Activated CD4-positive, alpha-beta T cell treated with anti-CD3 and anti-CD28 coated beads, Interleukin-2, Interleukin-6, amounts not matched to agents 100 ng/mL and 50 ng/mL, durations not matched to agents 16 hours and 8 hours (primary cell): ENCODE measurements at places on chromosomes 3 and 15.

DNA sequence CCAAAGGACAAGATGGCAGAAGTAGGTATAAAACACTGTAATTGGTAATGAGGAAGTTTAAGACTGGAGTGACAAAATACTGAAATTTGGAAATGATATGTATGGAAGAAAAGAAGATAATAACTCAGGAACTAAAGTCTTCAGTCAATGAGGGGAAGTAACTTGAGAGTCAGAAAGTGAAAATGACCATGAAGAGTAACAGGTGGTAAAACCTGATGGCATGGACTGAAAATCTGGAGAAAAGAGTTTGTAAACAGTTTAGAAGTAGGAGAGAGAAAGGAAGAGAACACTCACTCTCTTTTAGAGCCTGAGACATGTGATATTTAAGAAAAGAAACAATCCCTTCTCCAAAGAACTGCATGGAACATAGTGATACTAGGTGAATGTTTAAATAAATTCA, 387.9 kb downstream of the PYDC2 start:
- DNase-seq = no peak

DNA sequence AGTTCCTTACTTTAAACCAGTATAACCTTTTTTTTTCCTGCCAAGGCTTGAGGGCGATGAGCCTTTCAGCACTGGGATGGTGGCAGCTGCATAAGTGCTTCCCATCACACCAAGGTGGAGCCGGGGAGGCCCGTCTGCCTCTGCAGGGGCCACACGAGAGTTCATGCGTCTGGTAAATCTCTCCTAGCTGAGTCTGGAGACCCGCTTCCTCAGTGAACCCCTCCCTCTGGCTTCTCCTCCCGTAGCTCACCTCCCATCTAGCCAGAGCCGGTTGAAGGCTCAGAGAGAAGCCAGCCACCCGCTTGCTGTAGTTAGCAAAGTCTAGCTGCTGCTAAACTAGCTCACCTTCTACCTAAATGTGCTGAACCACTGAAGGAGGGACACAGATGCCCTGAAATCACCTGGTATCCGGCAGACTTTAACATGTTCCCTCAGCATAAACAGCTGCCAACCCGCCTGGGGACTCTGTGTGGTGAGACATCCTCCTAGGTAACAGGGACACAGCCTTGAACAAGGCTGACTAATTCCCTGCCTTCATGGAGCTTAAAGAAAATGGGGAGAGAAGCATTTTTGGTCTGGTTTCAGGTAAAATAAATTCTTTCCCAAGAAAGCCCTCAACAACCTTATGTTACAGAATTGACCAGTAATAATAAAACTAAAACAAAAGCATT, 42.9 kb downstream of the RLBP1 start:
- peak; percentile 36 for DNase-seq

DNA sequence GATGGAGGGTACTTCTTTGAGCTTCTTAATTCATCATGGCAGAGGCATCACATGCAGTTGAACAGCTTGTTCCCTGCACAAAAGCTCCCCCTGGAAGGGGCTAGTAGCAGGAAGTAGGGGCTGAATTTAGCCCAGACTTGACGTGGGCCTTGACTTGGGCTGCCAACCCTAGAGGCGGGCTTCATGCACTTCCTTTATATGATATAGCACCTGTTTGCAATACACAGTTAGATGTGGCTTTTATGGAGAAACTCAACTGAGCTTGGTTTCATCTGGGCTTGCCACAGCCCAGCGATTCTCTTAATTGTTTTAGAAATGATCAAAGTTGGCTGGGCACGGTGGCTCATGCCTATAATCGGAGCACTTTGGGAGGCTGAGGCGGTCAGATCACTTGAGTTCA, 33.7 kb upstream of the ADGRG7 start:
- no peak for DNase-seq

DNA sequence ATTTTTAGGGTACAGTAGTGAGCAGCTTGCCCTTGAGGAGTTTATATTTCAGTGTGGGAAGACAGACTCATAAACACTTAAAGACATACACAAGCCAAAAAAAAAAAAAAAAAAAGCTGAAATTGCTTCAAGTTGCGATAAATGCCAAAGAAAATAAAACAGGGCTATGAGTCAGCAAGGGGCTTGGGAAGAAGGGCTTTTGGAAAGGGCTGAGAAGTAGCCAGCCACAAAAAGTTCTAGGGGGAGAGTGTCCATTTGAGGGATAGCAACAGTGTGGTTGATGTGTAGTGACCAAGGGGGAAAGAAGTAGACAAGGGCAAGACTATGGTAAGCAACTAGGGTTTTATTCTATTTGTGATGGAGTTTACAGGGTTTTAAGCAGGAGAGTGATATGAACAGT, 185.5 kb downstream of the ADAMTS9 start:
- no peak for DNase-seq

- no peak for DNase-seq
These were observed 262.1 kb downstream of the XXYLT1 start for GRCh38 chr3:195008816-195009215.

- no peak for DNase-seq
These were observed 24.6 kb upstream of the NFKBIZ start for GRCh38 chr3:101824702-101825101.

GRCh38 chr15:55694652-55695150, 48.3 kb downstream of the PRTG start:
- peak; percentile 32 for DNase-seq

- no peak for DNase-seq
These were observed 72.7 kb downstream of the NUP210 start for GRCh38 chr3:13347390-13347950.

DNA sequence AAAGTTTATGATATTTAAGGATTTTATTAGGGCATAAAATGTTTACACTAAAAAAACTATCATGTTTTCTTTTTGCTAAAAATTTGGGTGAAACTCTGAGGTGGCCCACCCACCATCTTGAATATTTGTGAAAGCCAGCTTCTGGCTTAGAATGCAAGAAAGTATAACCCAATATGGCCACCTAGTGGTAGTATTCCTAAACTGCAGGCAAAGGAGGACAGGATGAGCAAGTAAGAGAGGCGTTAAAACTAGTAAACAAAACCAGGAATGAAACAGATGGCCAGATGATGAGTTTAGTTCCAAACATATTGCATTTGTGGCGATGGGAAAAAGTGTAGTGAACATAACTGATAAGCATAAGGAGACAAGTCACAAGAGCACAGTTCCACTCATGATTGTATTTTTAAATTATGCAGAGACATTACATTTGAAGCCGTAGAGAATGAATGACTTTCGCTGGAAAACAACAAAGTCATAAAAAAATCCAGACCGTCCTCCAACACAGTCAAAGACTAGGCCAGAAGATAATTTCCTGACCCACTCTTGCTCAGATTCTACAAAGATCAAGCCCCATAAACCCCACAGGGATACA, 103.3 kb upstream of the PRTG start:
- DNase-seq = peak; percentile 83

DNA sequence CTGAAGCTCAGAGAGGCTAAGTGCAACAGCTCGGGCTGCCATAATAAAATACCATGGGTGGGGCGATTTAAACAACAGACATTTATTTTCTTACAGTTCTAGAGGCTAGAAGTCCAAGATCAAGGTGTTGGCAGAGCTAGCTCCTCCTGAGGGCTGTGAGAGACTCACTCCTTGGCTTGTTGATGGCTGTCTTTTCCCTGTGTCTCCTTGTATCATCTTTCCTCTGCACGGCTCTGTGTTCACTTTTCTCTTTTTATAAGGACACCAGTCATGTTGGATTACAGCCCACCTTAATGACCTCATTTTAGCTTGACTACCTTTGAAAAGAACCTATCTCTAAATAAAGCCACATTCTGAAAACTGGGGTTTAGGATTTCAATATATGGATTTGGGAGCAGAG, 129.7 kb downstream of the RPL22L1 start:
- DNase-seq = no peak

- peak; percentile 27 for DNase-seq
These were observed 384.4 kb upstream of the C2CD4B start for GRCh38 chr15:62549345-62549970.

DNA sequence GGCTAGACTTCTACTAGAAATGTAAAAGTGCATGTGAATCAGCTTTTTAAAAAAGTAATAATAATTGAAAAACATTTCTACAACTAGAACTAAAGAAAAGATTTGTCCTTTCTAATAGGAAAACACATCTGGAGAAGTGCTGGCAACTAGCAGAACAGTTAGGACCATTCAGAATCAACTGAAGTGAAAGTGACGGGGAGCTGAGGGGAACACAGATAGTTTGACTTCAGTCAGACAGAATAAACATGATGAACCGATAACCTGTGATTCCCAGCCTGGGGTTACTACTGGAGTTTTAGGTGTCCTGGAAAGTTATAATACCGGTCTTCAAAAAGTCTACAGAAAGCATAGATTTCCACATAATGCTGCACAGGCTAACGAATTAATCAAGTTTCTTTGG, 28.1 kb downstream of the OPA1 start:
- peak; percentile 34 for DNase-seq

- DNase-seq = no peak
These were observed 24.8 kb upstream of the SLMAP start for GRCh38 chr3:57731311-57731710.

GRCh38 chr3:122004991-122005565, 17.0 kb downstream of the ILDR1 start:
- DNase-seq = peak; percentile 67

DNA sequence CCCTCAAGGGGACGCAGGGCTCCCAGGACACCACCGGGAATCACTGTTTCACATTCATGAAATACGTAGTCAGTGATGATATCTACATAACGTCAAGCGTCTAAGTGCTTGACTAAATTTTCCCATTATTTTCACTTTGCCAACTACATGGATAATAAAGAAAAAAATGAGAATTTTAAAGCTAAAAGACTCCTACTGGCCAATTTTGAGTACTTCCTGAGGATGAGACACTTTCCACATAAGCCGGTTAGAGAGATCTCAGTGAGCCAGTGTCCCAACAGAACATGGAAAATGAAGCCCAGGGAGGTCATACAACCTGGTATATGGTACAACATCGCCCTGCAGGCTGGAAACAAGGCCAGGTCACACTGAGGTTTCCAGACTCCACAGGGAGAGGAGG, 928.1 kb downstream of the FHIT start:
- no peak for DNase-seq

DNA sequence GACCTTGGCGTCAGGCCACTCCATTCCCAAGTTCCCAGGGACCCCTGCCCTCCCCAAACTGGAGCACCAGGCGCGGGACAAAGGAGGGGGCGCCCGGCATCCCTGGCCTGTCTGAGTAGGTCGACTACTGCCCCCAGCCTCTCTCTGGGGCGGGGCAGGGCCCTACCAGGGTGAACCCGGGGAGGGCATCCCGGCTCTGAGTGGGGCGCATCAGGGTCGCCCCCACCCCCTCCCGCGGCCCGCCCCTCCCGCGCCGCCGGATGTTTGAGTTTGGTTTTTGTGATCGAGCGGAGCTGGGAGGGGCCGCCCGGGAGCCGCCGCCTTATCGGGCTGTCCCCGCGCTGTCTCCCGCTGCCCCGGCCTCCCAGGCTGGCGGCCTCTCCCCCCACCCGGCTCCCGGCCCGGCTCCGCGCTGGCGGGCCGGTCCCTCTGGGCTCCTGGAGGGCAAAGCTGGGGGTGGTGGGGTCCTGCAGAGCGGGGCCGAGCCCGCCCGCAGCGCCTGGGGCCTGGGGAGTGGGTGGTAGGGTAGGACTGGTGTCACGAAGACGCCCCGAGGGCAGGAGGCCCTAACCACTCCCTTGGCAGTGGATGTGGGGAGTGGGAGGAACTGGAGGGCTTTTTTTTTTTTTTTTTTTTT, 47.2 kb upstream of the SMAD6 start:
- peak; percentile 12 for DNase-seq

GRCh38 chr3:124142389-124142970, 150.6 kb upstream of the ROPN1 start:
- DNase-seq = no peak

DNA sequence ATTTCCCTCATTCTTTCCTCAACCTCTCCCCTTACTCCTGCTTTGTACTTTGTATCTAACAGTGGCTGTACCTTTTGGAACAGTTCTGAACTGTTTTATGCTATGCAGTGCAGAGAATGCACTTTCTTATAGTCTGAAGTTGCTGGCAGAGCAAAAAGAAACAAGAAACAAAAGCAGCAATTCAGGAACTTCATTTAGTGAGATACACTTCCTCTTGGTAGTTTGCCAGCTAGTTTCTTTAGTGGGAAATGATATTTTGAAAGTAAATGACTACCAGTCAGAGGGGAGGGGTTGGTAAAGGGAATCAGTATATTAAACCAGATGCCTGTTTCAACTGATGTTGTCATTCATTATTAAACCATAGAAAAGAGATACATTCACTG, 55.0 kb upstream of the CHD2 start:
- DNase-seq = peak; percentile 63

DNA sequence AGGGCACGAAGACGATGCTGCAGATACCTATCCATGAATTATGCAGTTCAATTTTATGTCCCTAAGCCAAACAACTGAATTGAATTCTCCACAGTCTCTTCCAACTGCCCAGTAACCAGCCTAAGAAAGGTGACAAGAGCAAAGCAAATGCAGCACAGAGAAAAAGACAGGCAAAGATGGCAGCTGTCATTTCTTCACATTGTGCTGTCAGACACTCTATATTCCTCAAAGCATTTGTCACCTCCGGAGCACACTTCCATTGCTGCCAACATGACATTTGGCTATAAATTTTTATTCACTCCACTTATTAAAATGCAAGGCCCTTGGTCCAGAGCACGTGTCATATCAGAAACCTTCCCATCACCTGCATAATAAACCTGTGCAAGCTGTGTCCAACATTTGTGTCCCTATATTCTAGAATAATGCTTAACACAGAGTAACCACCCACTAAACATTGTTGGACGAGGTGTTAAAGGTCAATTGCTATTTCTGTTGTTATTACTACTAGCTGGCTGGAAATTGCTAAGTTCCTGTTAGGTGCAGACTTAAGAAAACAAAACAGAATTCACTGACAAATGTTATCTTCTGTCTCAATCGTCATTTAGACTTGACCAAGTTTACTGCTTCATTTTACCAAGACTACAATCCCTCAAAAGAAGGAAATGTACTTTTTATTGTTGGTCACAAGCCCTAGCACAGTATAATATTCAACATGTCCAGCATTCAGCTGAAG, 89.7 kb downstream of the MAGI1 start:
- DNase-seq = no peak

GRCh38 chr15:47708161-47708980, 8.9 kb upstream of the SEMA6D start:
- DNase-seq = no peak

DNA sequence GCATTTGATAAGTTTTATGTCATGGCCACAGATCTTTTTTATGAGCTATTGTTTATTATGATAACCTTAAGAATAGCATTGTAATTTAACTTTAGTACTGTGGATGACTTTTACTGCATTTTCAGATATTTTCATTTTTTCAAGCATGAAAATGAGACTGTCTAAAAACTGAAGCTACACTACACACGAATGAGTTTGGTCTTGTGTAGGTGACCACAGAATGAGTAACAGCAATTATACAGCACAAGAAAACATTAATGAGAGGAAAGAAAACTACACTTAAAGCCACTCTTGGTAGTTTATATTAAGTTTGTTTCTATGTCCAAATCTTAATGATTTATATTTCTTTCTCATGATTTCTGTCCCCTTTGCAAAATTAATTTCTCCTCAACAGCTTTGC, 809.2 kb downstream of the NAALADL2 start:
- no peak for DNase-seq

GRCh38 chr15:75129788-75130187, 71.9 kb upstream of the C15orf39 start:
- no peak for DNase-seq

GRCh38 chr15:92672102-92672501, 16.5 kb upstream of the FAM174B start:
- no peak for DNase-seq

GRCh38 chr3:107008213-107008612, 369.0 kb upstream of the CCDC54 start:
- DNase-seq = no peak

- DNase-seq = no peak
These were observed 478 bp downstream of the GPR15 start for GRCh38 chr3:98532275-98532637.

GRCh38 chr3:128316481-128316891, 150.2 kb downstream of the DNAJB8 start:
- DNase-seq = peak; percentile 51
